Activated CD4-positive, alpha-beta T cell treated with anti-CD3 and anti-CD28 coated beads for 4 hours (primary cell): ENCODE measurements at places on chromosomes 7 and 10.

DNA sequence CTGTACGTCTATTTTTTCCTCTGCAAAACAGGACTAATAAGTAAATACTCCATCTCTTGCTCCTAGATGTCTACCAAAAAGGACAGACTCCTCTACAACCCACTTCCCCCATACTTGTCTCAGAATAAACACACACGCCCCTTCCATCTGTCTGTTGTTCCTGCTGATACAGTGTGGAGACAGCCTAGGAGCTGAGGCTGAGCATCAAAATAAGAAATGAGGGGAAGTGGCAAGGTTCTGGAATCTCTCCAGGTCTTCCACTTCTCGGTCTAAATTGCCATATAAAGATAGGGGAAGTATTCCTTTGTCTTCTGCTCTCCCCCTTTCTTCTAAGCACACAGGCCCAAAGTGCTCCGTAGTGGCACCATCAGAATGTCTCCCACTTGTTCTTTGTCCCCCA is 30.8 kb upstream of the VSIR start:
- DNase-seq: no peak

DNA sequence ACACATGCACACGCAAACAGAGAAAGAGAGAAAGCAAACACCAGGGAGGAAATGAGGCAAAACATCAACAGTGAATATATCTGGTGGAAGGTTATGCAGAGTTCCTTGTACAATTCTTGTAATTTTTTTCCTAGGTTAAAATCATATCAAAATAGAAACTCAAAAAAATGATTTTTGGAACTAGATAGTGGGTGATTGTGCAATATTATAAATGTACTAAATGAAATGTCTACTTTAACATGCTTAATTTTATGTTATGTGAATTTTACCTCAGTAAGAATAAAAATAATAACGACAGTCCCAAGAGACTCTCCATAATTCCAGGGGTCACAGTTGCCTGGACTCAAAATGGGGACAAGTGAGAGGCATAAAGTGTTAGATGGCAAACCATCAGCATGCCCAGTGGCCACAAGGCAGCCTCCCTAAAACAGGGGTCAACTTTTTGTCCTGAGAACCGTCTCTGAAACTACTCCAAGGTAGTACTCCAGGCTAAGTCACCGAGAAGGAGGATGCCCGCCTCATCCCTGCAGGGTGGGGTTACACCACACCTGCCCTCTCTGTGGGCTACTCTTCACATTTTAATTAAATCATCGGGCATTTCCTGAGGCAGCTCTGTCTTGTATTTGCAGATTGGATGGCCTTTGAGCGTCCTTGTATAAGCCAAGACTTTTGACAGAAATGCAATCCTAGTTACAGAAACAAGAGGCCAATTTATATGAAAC is 267.7 kb downstream of the ELMO1 start:
- no peak for DNase-seq

DNA sequence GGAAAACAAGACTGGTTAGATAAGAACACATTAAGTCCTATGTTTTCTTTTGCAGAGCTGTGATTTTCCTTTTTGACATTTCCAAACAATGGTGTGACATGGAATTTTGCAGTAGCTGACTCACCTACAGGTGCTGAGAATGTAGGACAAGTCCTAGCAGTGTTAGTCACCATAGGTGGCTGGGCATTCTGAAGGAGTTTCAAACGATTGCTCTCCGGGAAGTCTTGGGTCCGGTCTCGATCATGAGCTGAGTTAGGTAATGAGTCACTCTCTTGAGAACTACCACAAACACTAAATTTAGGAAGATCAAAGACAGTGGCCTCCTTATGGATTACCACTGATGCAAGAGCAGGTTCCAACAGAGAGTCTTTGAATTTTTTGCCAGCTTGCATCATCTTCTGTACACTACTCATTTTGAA is 3.6 kb downstream of the FIGNL1 start:
- no peak for DNase-seq

DNA sequence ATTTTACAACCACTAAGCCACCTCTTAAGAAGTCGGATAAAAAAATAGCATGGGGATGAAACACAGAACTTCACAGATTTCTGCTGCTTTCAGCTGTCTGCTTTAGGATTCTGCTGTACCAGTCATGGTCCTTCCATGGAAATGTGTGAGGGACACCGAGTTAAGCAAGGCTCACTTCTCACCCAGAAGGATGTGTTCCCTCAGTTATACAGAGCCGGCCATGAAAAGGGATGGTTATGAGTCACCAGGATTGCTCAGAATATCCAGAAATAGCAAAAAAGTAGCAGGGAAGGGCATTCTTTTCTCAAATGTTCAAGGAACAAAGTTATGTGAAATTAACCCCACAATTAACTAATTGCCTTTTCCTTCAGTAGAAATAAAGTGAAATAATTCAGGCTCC is 124.4 kb downstream of the AMPH start:
- no peak for DNase-seq

GRCh38 chr10:114303556-114303955 is 64.5 kb downstream of the VWA2 start:
- DNase-seq: no peak

DNA sequence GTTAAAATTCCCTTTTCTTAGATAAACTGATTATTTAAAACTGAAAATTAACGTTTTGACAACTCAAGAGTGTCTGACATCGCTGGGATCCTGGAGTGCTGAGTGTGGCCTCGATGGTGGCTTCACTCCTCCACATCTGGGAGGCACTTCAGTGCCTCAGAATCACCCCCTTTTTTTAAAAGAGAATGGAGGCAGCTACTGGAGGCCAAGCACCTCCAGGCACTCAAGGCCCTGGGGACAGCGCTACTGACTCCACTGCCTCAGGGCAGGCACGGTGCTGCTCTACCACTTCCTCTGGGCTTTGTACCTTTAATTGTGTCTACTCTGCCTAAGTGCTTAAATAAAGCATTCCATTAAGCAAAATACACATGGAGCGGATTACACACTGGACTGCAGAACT is 27.2 kb upstream of the NCAPG2 start:
- DNase-seq: no peak

DNA sequence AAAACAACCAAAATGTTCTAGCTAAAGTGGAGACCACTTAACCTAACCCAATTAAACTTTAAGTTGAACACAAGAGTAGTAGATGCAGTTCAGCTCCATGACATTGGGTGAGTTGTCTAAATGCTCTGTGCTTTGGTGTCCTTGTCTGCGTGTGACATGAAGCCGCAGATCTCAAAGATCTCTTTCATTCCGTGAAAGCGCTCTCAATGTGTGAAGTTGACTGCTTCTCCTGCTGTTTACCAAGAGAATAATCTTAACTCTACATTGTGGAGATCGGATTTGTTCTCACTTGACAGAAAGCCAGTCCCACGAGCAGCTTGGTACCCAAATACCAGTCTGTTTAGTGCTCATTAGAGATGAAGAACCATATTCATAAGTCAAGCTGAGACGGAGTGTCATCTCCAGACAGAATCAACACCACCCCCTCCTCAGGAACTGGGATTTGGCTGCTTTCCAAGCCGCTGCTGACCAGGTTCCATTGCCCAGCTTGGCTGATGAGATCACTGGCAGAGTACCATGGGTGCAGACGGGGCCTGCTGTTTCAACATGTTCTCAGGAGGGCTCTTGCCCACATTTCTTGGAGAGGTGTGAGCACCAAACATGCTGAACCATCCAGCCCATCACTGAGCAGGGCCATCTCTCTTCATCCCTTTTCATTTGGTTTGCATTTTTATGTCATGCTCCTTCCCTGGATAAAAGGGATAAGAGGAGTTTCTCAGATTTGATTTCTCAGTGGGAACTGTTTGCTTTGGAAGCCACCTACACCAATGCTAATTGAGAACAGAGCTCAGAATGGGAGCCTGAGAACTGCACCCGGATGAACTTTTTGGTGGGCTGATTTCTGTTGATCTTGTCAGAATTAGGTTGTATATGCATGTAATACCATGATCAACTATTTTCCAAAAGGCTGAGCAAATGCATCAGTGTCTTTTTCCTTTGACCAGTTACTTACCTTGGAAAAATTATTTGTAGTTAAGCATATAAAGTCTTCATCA is 95.8 kb upstream of the AGBL3 start:
- DNase-seq: no peak

- no peak for DNase-seq
These were observed 417.9 kb upstream of the LRGUK start for GRCh38 chr7:133709036-133709880.
